WERI-Rb-1 (cell line): ENCODE measurements at places on chromosomes 5 and 9.
A peak's percentile ranks its signal among the peaks of the same experiment; 100 is the strongest.

DNA sequence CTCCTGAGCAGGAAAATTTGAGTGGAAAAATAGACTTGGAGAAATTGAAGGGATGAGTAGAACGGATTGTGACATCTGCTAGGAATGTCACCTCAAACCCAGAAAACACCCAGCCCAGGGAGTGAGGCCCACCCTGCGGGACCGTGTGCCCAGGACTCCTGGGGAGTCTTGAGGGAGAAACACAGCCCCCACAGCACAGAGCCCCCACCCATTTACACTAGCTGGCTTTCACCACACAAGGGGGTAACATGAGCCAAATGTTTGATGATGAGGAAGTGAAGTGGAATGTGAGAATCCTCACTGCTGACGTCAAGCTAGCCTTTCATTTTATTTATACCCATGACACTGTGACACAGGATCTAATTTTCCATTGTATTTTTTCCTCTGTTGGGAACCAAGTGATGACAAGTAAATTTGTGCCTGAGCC lies 42.8 kb upstream of the PDE8B start:
- no peak for DNase-seq

DNA sequence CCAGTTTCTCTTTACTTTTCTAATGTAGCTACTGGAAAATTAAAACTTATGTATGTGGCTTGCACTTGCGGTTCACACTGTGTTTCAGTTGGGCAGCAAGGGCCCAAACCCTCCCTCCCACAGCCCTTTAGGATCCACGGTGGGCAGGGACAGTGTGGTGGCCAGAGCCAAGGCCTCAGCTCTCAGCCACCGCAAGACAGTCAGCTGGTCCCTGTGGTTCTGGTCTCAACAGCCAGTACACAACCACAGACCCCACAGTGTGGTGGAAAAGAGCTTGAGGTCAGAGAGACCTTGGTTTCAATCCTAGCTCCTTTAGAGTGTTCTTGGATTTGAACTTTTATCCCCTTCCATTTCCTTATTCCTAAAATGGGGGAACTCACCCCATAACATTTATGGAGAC lies 153.0 kb upstream of the SMIM23 start:
- no peak for DNase-seq

- no peak for DNase-seq
Measured at GRCh38 chr9:75422944-75423522, 334.7 kb downstream of the OSTF1 start.

- no peak for DNase-seq
Measured at GRCh38 chr5:130099008-130099407, 194.7 kb downstream of the CHSY3 start.

DNA sequence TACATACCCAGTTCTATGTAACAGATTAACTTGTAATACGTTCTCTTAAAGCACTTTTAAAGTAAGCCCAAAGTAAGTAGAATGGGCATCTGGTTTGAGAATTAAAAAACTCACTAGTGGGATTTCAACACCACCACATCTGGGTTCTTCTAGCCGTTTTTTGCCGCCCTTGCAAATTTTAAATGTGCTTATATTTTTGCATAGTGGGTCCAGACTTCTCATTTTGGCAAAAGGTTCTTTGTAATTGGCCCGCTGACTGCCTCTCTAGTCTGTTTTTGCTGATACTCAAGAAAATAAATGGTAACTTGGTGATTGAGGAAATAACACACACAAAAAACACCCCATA lies 582 bp upstream of the FBXO4 start:
- DNase-seq, result no peak

GRCh38 chr9:86406366-86406765 lies 52.2 kb upstream of the TUT7 start:
- DNase-seq, result no peak

GRCh38 chr9:78405461-78405860 lies 108.5 kb downstream of the PSAT1 start:
- no peak for DNase-seq

- DNase-seq, result no peak
Measured at GRCh38 chr5:6567835-6568234, 65.0 kb downstream of the NSUN2 start.

- DNase-seq, result no peak
Measured at GRCh38 chr5:103498211-103498610, 64.4 kb downstream of the NUDT12 start.

DNA sequence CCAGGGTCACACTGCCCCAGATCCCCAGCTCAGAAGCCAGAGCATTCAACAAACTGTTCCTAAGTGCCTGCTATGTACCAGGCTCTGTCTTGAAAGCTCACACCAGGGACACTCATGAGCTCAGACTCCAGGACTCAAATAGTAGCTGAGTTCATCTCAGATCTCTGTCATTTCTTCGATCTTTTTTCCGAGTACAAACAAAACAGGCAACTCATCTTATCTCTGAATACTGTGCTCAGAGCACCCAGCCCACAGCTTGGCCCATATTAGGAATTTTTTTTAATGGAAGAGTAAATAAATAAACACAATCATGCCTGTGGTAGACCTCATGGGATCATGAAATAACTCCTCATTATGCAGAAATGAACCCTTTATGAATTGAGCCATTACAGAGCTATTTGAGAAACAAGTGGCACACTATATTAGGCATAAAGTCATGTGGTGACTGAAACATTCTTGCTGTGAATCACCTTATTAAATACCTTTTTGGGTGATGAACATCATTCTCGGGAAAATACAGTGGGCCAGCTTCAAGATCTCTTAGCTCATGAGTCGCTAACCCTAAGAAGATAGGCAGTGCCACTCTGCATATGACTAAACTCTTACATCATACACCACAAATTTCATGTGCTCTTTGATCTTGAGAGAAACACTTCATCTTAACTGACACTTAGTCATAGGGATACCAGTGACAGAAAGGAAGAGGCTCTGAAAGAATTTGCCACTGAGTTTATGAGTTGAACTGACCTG lies 9.9 kb downstream of the SH3RF2 start:
- DNase-seq, result no peak

DNA sequence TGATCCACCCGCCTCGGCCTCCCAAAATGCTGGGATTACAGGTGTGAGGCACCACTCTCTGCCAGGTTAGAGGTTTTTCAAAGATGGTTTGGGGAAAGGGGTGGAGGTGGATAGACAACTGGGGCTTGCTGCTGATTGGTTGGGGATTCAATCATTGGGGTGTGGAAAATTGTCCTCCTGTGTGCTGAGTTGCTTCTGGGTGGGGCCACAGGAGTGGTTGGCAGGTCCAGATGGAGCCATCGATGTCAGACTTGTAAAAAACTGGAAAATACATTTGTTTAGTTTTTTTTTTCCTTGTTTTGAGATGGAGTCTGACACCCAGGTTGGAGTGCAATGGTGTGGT lies 61.9 kb upstream of the CLINT1 start:
- no peak for DNase-seq

DNA sequence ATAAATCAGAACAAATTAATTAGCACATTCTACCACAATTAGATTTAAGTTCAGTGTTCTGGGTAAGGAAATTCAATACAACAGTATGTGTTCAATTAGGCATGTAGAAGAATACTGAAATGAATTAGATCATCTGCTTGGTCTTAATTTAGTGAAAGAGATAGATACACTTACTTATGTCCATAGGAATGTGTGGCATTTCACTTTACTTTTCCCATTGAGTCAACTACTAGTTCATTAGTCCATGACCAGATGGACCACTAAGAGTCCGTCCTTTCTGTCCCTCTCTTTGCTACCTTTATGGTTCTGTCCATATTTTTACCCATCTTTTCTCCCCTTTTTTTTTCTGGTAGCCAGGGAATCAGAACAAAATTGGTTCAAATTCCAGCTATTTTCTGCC lies 276.9 kb downstream of the OSTF1 start:
- no peak for DNase-seq

GRCh38 chr9:14993061-14993800 lies 83.0 kb upstream of the FREM1 start:
- DNase-seq, result peak; percentile 72

- no peak for DNase-seq
Measured at GRCh38 chr9:24624481-24624880, 78.8 kb upstream of the IZUMO3 start.

DNA sequence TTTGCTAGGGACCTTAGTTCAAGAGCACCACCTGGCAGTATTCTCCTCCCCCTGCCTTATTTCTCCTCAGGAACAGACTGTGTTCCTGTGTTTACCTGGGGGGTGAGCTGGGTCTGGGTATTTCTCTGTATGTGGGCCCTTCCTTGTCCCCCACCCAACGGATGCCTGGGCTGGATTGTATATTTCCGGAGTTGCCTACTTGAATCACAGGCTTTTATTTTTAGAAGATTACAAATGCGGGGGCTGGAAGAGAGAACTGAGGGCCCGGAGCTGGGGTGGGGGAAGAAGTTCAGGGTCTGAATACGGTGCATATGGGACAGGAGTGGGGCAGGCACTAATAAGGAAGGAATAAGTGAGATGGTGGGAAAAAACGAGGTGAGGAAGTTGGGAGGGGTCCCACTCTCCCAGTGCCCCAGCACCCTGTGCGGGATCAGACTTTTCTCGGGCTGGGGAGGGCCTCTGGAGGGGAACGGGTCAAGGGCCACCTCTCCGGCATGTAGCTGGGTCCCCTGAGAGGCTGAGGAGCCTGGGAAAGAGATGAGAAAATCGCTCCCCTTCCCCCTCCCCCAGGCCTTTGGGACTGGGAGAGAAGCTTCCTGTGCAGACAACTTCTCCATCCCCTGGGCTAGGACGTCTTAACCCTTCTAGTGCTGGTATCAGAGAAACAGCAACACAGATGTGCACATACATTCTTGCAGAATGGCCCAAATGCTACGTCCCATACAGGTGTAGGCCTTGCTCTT lies 42.1 kb downstream of the PCDH1 start:
- no peak for DNase-seq

DNA sequence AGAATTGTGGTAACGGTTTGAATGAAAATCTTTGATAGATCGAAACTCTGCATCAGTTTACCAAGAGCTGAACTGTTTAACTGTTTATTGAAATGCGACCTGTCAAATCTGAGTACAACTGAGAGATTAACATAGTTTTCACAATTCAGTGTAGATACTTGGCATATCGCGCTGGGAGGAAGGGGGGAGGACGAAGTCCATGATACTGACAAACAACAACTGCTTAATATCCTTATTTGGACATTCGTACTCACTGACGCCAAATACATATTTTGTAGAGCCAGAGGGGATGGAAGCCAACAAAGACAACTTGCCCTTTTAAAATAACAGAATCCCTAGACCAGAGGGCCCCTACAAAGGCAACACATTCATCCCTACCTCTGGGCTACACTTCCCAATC lies 93.2 kb downstream of the GLIS3 start:
- DNase-seq, result no peak

GRCh38 chr9:13053504-13053903 lies 226.0 kb downstream of the MPDZ start:
- no peak for DNase-seq

GRCh38 chr9:110189559-110190320 lies 18.2 kb downstream of the C9orf152 start:
- DNase-seq, result no peak
